ENCODE measurements at places on chromosomes 6 and 20.

DNA sequence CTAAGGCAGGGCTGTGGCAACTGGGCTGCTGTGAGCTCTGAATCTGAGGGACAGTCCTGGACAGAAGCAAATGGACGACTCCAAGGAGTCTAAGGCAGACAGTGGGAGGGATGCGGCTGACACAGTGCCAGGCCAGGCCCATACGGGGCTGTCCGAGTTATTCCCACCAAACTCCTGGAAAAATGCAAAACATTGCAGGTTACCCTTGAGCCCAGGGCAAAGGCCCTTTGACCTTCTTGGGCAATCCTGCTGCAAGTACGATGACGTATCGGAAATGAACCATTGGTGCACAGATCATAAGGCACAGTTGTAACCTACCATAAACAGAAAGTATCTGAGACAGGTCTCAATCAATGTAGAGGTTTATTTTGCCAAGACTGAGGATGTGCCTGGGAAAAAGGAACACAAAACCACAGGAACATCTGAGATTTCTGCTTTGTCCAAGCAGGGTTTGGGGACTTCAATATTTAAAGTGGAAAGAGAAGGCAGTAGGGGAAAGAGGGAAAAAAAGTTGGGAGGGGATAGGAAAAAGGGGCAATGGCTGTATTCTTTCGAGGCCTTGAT lies 118.9 kb downstream of the DACT2 start:
- DNase-seq = no peak

DNA sequence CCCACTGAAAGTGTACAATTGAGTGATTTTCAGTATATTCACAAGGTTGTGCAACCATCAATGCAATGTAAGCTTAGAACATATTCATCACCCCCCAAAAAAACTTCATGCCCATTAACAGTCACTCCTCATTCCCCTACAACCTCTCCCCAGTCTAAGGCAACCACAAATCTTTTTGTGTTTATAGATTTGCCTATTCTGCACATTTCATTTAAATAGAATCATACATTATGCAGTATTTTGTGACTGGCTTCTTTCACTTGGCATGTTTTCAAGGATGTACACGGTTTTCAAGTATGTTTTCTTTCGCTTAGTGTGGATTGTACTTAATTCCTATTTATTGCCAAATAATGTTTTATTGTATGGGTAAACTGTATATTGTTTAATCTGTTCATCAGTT lies 329.3 kb upstream of the RNF24 start:
- DNase-seq = no peak

DNA sequence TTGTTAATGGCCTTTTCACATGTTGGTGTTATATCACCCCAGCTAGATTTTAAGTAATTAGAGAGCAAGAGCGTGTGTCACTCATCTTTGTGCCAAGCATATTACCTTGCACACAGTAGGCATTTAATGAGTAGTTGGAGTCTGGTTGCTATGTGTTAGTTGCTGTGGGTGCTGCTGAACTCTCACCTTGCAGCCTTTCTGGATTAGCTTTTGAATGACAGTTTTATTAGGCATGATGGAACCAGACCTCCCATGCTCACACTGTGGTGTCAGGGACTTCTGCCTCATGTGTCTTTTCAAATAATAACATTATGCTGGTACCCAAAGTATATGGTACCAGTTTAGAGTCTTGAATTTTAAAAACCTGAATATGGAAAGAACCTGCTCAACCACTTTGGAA lies 55.9 kb downstream of the TRAF3IP2 start:
- no peak for DNase-seq

DNA sequence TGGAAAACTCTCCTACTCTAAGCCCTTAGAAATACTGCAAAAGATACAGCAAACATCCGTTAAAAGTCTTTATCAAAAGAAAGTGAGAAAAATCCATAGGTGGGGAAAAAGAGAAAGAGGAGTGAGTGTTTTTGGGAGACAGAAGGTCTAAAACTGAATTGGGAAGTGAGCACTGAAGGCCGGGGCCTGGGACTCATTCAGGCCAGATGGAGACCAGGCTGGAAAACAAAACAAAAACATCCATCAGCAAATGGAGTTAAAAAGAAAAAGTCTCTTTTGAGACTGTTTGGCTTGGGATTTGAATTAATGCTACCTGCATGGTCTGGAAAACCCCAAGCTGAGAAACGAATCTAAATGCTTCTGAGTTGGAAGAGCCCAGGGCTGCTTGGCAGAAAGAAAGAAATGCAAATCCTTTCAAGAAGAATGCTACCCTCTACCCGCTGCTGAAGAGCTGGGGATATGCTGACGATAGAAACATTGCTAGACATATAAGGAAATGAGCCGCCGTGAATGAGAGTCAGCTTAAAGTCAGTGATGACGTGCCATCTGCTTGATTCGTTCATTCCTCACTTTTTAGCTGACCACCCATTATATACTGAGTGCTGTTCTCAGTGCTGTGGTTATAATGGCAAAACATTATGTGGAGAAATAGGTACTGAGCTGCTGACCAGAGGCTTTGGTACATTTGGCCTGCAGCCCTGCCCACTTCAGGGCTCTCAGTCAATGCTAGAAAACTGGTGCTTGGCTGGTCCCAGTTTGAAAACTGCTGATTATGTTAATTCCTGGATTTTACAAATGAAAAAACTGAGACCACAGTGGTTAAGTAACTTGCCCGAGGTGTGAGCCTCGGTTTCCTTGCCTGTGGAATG lies 28.0 kb upstream of the TULP4 start:
- no peak for DNase-seq

DNA sequence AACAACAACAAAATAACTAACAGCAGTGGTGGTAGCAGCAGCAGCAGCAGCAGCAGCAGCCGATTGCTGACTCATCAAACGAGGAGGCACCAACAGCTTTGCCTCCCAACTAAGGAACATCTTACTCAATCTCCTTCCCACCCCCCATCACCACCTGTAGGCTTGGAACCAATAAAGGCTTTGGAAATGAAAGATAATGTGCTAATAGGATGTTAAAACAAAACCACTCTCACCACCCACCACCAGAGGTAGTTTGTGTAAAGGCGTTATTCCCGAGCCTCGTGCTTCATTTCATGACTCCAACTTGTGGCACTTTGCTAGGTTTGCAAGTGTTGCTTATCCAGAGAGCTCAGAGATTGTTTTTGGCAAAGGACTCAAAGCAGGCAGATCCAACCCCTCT lies 346.5 kb downstream of the CD83 start:
- DNase-seq = no peak

- no peak for DNase-seq
Measured at GRCh38 chr20:38094373-38094891, 60.9 kb downstream of the RPRD1B start.
